ENCODE measurements at places on chromosomes 3 and 15.

- DNase-seq, result no peak
These were observed 442.8 kb downstream of the FGF12 start for GRCh38 chr3:192284443-192285072.

- DNase-seq, result no peak
These were observed 13.8 kb upstream of the NSMCE3 start for GRCh38 chr15:29283381-29283780.

- no peak for DNase-seq
These were observed 20.9 kb downstream of the PIK3R4 start for GRCh38 chr3:130725746-130726145.

- no peak for DNase-seq
These were observed 39.8 kb upstream of the CMTM8 start for GRCh38 chr3:32198714-32199113.

GRCh38 chr3:122183521-122183892, at the start of gene CASR:
Gene CASR, plus strand, starts transcription at chr3:122183668. Its CDS starts 70,522 bp downstream, at chr3:122254190.
- no peak for DNase-seq

GRCh38 chr3:48434591-48435222, 4.8 kb upstream of the PLXNB1 start:
- DNase-seq, result no peak

DNA sequence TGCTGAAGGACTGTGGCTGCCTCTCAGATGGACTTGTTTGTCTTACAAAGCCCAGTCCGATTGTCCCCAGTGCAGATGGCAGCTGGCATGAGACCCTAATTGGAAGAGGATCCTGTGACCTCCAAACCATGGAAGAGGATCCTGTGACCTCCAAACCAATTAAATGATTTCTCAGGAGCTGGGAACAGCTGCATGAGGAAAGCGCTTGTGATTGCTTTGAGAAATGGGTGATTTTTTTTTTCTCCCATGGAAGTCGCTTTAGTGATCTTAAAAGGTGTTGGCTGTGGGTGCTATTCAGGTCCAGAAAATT, 68.4 kb upstream of the LARS2 start:
- no peak for DNase-seq

DNA sequence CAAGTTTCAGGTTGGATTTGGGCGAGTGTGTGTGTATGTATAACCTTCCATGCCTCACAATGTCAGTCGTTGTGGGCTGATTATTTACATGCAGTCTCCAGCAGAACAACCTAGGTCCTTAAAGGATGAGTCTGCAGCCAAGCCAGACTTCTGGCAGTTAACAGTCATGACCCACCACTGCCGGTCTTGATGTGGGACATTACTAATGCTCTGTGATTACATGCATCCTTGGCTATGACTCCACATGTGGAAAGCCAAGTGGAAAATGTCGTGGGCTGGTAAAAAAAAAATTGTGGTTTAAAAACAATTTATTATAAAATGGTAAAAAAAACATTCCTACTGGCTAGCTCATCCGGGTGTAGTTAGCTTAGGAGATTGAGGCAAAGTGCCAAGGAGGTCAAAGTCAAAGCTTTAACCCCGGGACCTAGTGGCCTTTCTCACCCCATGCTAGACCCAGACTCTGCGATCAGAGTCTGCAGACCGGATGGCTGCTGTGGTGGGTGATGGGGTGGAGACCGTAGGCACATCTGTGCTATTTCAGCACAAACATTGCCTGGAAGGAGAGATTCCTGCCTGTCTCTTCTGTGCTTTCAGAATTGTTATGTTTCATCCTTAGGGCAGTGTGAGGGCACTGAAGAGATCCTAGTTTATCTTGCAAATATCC, 6.8 kb downstream of the RARRES1 start:
- peak; percentile 7 for DNase-seq

GRCh38 chr15:58517252-58517681, 85.5 kb downstream of the LIPC start:
- no peak for DNase-seq

DNA sequence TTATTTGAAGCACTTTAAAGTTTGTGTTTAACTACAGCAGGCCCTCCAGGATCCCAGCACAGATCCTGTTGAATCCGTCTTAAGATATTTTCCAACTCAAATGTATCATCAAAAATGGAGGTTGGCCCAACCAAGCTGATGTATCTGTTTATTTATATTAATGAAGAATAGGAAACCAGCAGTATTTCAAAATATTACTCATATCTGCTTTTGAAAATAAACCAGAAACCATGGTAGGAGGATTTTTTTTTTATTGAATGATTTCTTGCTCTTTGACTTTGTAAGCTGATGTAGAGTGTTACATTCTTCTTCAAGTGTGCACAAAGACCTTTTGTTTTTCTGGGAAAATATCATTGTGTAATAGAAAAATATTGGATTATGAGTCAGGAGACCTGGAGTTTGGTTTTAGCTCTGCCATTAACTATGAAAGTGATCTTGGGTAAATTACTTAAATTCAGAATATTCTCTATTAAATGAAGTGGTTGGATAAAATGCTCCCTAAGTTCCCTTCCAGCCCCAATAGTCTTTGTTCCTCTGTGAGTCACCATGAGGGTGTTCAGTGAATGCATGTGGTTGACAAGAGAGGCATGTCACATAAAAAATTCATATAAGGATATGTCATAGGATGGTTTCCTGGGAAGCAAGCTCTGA, 221.3 kb upstream of the GAP43 start:
- no peak for DNase-seq

- DNase-seq, result no peak
These were observed 129.1 kb upstream of the SMAD3 start for GRCh38 chr15:66936109-66936860.

GRCh38 chr3:72346526-72346926, 501.7 kb downstream of the SHQ1 start:
- DNase-seq, result no peak

DNA sequence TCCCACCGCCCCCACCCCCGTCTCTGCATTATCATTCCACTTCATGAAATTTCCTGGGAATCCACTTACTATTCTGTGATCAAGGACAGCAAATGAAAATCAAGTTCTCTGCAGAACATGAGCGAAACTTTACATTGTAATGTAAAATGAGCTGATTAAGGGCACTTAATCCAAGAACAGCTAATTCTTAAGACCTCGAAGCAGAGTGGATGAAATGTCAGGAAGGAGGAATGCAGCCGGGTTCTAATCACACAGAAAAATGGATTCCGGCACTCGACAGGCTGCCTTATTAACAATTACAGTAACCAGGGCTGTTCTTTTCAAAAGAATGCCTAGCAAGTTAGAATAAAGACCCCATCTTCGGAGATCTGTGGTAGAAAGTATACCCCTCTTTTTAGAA, 57.5 kb downstream of the RFTN1 start:
- no peak for DNase-seq

DNA sequence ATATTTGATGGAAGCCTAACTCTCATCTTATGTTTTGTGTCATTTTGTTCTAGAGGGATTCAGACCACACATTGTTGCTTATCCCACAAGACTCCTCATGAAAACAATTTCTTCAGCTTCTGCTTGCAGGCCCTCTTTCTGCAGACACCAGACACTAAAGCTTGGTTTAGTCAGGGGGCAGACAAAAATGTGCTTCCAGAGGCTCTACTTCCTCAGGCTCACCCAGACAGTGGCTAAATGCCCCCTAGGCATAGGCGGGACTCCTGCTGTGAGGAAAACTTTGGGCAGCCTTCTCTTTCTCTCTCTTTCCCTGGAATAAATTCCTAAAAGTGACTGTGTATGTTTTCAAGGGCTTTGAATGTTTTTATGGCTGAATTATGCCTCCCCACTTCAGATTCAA, 435.4 kb upstream of the ATP11B start:
- DNase-seq, result no peak

GRCh38 chr15:64530472-64530871, 70.1 kb downstream of the ZNF609 start:
- DNase-seq, result no peak

GRCh38 chr3:194312743-194313281, 38.3 kb downstream of the CPN2 start:
- no peak for DNase-seq

DNA sequence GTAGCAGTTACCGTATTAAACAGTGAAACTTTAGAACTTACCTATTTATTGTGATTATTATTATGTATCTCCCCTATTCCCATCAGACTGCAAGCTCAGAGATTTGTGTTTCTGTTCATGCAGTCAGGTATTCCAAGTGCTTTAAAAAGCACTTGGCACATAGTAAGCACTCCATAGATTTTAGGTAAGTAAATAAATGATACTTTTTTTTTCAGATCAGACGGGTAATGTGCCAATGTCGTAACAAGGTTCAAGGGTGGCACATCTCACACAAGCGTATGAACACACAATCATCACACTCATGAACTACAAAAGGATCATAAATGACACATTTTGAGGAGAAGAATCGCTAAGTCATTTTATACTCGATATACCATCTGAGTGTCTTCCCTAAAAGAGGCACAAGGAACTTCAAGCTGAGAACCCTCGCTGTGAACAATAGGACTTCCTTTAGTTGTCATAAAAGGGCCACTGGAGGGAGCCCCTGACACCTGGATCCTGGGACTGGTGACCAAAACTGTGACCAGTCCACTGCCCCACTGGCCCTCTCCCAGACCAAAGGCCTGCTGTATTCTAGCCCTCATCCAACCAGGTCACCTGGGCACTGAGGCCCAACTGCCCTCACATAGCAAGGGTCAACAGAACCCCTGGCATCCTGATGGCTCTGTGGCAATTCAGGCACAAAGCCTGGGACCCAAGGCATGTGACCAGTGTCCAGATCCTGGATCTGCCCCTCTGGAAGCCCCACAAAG, 32.1 kb downstream of the KIF9 start:
- no peak for DNase-seq

DNA sequence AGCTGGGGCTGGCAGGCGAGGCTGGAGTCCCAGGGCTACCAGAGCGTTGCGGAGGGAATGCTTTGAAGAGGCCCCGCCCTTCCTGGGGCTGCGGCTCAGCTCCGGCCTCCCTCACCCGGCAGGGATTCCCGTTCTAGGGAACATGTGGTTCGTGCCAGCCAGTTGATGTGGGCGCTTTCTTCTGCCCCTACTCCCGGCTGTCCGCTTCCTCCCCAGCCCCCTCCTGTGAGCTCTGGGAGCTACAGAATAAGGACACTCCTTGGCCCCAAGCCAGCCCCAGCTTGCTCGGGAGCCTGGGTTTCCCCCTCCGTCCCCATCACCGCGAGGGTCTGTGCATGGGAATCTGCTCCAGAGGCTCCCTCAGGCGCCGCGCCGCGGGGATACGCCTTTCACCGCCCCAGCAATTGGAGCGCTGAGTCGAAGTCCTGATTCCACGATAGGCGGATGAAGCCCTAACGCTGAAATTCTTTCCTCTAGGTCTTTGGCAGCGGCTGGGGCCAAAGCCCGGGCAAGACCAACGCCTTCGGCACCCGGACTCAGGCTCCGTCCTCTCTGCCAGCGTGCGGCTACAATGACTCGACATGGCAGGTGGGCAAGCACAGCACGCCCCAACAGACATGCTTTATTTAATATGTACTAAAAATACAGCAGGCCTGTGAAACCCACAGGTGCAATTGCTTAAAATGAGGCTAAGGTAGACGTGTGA, 69.5 kb downstream of the KLF15 start:
- no peak for DNase-seq

GRCh38 chr3:132256989-132257388, 60.2 kb upstream of the ACP3 start:
- DNase-seq, result no peak

DNA sequence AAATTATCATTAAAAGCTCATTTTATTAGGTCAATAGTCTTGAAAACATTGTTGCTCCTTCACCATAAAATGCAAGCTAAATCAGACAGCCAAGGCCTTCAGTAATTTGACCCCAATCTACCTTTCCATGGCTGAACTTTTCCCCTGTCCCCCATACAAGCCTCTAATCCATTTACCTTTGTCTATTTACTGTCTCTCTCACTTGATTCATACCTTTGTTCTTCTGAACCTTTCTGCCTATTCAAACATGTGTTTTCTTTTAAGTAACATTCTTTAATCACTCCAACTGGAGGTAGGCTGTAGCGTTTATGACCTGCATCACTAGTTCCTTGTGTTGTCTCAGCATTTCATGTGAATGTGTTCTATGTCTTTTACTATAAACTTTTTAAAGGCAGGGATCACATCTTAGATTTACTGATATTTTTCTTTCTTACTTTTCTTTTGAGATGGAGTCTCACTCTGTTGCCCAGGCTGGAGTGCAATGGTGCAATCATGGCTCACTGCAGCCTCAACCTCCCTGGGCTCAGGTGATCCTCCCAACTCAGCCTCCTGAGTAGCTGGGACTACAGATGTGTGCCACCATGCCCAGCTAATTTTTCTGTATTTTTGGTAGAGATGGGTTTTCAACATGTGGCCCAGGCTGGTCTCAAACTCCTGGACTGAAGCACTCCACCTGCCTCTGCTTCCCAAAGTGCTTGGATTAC, 5.2 kb upstream of the NANOGP8 start:
- DNase-seq, result no peak

DNA sequence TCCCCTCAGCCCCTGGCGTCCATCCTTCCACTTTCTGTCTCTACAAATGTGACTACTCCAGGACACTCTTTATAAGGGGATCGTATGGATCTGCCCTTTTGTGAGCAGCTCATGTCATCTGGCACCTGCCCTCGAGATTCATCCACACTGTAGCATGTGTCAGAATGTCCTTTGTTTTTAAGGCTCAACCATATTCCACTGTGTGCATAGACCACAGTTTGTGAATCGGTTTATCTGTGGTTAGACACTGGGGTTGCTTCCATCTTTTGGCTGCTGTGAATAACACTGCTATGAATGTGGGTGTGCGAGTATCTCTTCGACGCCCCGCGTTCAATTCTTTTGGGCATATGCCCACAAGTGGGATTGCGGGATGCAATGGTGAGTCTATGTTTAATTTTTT, 167.9 kb downstream of the NUP210 start:
- DNase-seq, result no peak

GRCh38 chr15:69951898-69952555, 145.7 kb downstream of the TLE3 start:
- DNase-seq, result no peak

GRCh38 chr3:136444581-136444980, 194.4 kb downstream of the PCCB start:
- DNase-seq, result no peak

DNA sequence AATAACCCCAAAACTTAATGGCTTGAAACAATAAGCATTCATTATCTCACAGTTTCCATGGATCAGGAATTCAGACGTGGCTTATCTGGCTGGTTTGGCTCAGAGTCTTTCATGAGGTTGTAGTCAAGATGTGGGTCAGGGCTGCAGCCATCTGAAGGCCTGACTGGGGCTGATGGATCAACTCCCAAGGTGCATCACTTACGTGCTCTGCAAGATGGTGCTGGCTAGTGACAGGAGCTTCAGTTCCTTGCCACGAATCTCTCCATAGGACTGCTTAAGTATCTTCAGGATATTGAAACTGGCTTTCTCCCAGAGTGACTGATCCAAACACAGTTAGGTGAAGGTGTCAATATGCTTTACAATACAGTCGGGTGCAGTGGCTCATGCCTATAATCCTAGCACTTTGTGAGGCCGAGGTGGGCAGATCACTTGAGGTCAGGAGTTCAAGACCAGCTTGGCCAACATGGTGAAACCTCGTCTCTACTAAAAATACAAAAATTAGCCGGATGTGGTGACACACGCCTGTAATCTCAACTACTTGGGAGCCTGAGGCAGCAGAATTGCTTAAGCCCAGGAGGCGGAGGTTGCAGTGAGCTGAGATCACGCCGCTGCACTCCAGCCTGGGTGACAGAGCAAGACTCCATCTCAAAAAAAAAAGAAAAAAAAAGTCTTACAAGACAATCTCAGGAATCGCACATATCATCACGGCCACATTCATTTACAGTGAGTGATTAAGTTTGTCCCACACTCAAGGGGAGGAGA, 28.5 kb upstream of the PTPRG start:
- no peak for DNase-seq

All from activated CD4-positive, alpha-beta T cell treated with anti-CD3 and anti-CD28 coated beads for 4 hours (primary cell).